ENCODE measurements at places on chromosomes 2 and 18.

GRCh38 chr2:136195226-136195625, 77.3 kb upstream of the CXCR4 start:
- DNase-seq, result no peak

- no peak for DNase-seq
These were observed 2.9 kb downstream of the ITPRID2 start for GRCh38 chr2:181894381-181894780.

GRCh38 chr2:238926761-238927611, 79.1 kb downstream of the TWIST2 start:
- DNase-seq, result no peak

DNA sequence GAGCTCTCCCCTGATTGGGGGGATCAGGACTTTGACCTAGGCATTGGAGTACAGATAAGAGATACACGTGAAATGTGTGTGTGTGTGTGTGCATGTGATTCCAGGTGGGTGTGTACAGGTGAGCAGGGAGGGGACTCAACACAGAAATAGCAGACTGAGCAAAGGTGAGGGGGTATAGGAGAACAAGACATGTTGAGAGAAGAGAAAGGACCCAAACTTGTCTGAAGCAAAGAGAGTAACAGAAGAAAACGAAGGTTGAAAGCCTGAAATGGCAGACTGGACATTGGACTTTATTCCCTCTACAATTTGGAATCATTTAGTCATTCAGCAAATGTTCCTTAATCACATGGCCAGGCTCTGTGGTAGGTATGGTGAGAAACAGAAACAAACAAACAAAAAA, 23.3 kb downstream of the MRO start:
- DNase-seq, result no peak

GRCh38 chr2:234996069-234996940, 44.5 kb downstream of the SH3BP4 start:
- DNase-seq, result peak; percentile 93

DNA sequence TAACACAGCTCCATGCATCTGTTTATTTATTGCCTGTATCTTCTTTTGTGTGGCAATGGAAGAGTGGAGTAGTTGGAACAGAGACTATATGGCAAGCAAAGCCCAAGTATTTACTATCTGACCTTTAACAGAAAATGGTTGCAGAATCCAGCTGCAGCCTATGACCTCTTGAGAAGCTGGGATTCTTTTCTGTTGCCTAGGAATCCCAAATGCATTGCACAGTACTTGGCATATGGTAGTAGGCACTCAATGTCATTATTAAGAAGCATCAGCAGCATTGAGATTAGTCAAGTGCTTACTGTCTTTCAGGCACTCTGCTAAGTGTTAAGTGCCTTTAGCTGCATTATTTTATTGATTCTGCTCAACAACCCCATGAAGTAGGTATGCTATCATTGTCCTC, 331.6 kb downstream of the CCDC85A start:
- DNase-seq, result no peak

DNA sequence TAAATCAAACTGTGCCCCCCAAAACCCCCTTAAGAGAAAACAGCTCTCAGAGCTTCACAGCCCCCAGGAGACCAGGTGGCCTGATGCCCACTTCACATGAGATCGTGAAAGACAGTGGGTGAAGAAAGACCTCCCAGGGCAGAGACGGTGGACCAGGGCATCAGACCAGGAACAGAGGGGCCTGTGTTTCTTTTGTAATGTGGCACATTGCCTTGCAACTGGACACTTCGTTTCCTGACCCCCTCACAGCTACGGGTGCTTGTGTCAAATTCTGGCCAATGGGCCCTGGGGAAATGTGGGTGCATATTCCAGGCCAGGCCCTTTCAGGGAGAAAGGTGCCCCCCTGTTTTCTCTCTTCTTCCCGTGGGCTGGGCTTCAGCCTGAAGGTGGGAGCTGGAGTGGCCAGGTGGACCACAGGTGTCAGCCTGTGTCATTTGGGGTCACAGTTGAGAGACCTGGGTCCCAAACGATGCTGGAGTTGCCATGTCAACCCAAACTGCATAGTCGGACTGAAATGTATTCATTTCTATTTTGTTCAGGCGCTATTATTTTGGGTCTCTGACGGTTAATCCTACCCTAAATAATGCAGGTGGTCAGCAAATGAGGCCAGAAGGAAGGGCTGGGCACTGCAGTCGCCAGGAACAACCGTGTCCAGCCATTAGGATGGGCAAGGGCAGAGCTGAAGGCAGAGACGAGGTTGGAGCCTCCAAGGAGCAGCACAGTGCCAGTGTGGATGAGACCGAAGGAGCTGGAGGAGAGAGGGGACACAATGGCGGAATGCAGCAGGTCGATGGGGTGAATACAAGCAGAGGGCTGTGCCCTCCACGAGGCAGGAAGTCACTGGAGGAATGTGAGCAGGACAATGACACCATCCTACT, 338.2 kb downstream of the EIPR1 start:
- no peak for DNase-seq

DNA sequence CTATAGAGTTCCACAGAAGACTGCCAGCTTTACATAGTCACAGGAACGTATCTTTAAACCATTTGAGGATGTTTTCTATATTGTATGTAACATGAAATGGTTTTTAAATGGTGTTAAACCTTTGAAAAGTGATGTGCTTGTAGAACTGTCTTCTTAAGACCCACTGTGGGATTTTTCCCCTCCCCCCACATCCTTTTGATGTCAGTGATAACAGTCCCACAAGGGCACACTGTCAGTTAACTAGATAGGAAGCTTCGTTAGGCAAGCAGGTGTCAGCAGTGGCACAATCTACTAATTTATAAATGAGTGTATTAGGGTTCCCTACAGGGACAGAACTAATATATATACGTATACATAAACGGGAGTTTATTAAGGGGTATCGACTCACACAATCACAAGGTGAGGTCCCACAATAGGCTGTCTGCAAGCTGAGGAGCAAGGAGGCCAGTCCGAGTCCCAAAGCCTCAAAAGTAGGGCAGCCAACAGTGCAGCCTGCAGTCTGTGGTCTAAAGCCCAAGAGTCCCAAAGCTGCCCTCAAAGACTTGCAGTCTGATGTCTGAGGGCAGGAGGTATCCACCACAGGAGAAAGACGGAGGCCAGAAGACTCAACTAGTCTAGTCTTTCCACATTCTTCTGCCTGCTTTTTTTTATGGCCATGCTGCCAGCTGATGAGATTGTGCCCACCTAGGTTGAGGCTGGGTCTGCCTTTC, 23.8 kb upstream of the HNRNPLL start:
- DNase-seq, result no peak

DNA sequence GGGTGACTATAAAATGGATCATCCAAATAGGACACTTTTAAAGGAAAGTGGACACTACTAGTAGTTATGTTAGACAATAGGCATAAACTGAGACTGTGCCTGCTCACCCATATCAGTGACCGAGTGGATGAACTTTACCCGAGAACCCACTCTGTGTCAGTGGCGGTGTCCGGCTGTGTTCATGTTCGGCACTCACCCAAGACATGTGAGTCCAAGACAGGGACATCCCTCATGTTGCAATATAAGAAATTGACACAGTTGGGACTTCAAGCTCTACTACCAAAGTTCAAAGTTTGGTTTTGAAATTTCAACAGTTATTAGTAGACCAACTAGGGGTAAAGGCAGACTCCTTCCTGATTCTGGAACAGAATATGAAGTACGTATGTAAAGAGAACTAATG, 326.3 kb upstream of the TNP1 start:
- no peak for DNase-seq

DNA sequence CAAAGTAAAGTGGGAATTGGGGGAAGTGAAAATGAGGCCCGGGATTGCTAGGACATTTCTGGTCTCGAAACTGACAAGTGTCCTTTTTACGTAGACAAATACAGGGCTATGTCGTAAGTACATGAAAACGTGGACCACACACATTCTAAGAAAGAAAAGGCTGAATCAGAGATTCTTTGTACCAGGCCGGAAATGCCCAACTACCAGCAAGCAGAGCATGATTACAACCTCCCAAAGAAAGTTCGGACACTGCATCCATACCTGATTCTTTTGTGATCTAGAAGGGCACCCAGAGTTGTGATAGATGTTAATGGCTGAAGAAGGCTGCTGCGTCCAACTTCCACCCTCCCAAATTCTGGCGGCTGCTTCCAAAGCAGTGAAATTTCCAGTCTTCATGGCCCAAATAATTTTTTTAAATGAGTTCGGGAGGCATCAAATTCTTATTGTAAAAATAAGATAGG, 1.7 kb downstream of the RBMS1 start:
- peak; percentile 84 for DNase-seq

- DNase-seq, result peak; percentile 94
These were observed 262.7 kb downstream of the SETBP1 start for GRCh38 chr18:44943311-44943881.

GRCh38 chr2:78506301-78506700, 519.2 kb upstream of the REG3G start:
- no peak for DNase-seq

GRCh38 chr2:60976875-60977561, 40.5 kb upstream of the PEX13 start:
- DNase-seq, result no peak

- DNase-seq, result no peak
These were observed 86.8 kb downstream of the GULP1 start for GRCh38 chr2:188378371-188378950.

DNA sequence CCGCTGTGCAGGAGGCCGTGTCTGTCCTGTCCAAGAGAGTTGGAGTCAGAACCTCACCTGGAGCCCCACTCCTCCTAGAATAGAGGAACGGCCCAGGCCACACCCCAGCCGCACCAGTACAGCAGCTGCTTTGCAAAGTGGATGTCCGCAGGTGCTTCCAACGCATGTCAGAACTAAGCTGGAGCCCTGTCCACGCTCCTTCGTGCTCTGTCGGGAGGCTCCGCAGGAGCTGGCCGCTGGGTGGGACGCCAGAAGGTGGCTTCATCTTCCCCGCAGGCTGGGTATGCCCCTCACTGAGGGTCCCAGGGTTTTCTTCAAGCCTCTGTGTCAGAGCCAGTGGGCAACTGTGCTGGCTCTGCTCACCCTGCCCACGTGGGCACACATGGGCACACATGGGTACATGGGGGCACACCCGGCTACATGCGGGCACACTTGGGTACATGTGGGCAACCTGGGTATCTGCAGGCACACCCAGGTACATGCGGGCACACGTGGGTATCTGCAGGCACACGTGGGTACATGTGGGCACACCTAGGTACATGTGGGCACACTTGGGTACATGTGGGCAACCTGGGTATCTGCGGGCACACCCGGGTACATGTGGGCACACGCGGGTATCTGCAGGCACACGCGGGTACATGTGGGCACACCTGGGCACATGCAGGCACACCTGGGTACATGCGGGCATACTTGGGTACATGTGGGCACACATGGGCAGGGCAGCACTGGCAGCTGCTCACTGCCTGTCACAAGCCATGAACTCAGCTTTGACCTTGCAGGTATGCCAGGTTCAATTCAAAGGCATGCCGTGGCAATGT, 67.1 kb upstream of the CTDP1 start:
- DNase-seq, result no peak

- peak; percentile 37 for DNase-seq
These were observed 485 bp upstream of the GALNT3 start for GRCh38 chr2:165794536-165794928.

GRCh38 chr2:64837925-64838641, 151.1 kb upstream of the SLC1A4 start:
- peak; percentile 58 for DNase-seq

DNA sequence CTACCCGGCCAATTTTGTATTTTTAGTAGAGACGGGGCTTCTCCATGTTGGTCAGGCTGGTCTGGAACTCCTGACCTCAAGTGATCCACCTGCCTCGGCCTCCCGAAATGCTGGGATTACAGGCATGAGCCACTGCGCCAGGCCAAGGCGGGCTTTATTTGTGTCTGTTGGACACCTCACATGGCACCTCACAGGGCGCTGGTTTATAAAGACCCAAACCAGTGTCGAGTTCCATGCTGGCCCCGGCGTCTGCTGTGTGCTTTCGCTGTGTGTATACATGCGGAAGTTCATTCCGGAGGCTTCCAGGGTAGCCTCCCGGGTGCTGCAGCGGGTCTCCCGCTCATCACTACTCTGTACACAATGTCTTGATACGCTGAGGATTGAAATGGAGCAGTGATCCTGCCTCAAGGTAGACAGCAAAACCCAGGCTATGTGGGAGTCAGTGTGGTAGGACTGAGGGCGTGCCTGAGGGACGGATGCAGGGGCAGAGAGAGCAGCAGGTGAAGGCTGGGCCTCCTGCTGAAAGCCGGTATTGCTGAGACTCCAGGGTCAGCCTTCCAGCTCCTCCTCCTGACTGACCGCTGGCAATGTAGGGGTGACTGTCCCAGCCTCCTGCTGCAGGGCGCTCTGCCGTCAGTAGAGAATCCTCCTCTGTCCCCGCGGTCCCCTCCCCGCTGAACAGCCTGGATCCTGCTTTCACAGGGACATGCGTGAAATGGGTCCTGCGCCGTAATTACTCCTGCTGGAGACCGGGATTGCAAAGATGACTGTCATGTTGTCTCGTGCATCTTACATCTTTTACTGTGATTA, 22.7 kb downstream of the LDLRAD4 start:
- no peak for DNase-seq

DNA sequence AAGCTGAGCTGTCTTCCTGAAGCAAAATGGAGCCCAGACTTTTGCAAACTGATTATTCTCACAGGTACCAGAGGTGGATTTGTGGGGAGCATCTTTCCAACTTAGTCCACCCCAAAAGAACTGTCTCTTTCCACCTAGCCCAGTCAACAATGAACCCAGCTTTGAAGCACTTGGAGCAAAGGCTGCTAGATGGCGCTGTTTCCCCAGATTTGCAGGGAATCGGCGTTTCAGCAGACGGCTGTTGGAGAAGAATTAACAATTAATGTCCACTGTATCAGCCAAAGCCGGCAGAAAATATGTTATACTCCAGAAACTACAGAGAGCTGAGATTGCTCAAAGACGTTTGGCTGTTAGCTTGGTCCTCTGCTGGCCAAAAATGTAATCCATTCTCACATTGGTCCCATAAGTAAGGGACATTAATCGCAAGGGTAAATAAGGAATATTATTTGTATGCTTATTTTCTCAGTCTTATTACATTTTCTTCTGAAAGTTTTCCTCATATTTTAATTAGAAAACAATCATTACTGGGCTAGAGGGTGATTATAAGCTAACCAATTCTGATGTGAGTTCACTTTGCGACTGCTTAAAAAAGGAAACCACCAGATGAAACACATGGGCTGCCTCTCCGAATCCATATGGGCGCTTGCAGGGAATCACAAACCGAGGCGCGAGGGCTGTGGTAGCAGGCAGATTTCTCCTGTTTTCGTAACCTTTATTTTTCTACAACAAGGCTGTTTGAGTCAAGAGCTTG, 423.8 kb upstream of the MEX3C start:
- DNase-seq, result peak; percentile 46

DNA sequence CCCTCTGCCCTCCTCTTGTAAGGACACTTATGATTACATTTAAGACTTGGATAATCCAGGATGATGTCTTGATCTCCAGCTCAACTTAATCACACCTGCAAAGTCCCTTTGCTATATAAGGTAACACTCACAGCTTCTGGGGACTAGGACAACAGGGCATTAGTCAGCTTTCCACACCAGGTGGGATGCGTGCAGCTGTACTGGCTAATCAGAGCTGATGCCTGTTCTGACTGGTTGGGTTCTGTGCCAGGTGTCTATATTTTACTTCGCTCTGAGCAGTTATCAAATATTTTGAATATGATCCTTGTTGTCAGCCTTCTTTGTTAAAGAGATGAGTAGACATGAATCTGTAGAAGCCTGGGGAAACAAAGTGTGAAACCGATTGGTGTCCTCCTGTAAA, 115.5 kb upstream of the ATP8B1 start:
- DNase-seq, result no peak
